ENCODE measurements at places on chromosomes 5 and 9.

- DNase-seq = no peak
Measured at GRCh38 chr9:19424176-19424779, 15.5 kb downstream of the ACER2 start.

DNA sequence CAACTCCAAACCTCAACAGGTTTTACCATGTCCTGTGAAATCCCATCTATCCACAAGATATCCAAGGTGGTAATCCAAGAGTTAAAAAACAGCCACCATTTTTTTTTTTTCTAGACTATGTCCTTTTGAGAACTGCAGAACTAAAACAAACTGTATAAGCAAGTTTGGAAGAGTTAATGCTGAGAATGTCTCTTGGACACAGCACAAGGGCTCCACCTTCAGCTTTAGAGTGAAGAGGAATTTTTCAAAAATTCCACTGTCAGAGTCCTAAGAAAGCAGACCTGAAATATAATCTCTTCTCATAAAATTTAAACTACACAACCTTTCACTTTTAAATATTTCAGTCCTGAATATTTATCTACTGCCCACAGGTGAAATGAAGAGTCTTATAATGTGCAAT is 167.8 kb upstream of the CCNG1 start:
- peak; percentile 52 for DNase-seq

GRCh38 chr9:133950192-133950591 is 41.9 kb downstream of the VAV2 start:
- DNase-seq = no peak

- no peak for DNase-seq
Measured at GRCh38 chr9:137095664-137096517, 9.1 kb downstream of the MAN1B1 start.

GRCh38 chr5:50853151-50853550 is 186.7 kb downstream of the PARP8 start:
- DNase-seq = peak; percentile 42

- no peak for DNase-seq
Measured at GRCh38 chr5:176425138-176425537, 8.8 kb upstream of the CLTB start.

DNA sequence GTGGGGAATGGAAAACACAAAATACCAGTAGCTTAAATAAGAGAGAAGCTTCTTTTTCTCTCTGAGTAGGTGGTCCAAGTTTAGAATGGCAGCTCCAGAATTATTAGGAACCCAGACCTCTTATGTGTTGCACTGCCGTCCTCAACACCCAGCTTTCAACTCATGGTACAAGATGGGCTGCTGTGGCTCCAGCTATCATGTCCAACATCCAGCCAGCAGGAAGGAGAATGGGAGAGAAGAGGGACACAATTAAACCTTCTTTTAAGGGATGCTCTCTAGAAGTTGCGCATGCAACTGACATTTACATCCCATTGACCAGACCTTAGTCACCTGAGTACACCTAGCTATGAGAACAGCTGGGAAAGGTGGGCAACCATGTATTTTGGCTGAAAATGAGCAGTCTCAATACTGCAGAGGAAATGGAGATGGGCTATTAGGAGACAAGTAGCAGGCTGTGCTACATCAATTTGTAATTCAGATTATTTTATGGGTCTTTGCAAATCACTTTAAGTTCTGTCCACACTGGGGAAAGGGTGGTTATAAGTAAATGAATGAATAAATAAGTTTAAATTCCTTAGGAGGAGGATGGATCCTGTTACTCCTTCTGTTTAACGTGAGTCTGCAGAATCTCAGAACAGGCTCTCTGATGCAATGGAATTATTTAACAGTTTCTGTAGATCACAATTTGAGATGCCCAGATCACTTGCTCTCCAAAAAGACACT is 76.1 kb downstream of the SLC28A3 start:
- no peak for DNase-seq

- no peak for DNase-seq
Measured at GRCh38 chr5:33903118-33903517, 11.3 kb upstream of the ADAMTS12 start.

GRCh38 chr5:27568811-27569210 is 530.4 kb upstream of the CDH9 start:
- no peak for DNase-seq

DNA sequence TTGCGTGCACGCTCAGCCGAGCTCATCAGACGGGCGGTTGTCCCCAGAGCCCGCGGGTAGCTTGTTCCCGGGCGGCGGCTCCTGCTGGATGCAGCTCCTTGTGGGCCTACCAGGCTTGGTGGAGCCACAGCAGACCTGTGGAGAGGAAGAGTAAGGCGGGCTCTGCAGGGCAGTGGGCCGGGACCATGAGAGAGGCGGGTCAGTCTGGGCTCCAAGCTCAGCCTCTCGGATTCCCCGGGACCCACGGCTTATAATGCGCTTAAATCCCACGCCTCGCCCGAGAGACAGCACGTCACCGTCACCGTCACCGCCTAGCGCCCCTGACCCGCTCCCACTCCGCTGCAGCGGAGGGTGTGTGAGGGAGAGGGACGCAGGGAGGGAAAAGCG is 1.9 kb upstream of the ANKRD18A start:
- DNase-seq = no peak

- DNase-seq = no peak
Measured at GRCh38 chr5:167348980-167349379, 942.5 kb upstream of the WWC1 start.

DNA sequence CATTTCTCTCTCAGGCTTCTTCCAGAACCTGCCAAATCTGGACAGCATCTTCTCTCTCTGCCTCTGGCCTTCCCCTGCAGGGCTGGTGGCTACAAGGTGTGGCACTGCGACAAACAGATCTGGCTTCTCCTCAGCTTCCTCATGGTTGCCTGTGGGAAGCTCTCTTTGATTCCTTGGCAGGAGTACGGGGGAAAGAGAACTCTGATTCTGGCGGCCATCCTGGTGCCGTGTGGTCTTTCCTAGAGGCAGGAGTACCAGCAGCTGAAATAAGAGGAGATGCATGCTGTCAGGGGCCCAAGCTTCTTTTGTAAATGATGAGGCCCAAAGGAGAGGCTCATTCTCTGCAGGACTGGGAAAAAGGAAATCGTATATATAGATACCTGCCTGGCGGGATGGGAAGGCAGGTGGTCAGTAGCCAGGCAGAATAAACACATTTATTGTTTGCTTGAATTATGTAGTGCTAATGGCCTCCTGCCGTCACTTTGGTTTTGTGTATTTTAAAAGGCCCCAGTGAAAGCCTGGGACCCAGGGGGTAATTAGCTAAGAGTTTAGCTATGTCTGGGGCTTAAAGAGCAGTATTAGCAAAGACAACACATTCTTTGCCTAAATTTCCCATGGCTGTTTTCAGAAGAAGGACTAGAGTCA is at the start of gene CER1:
TSS of gene CER1 (minus strand) at position 343 of the 645 bp plus-strand sequence. CDS start at position 282, 61 bp downstream.
- DNase-seq = no peak

- DNase-seq = no peak
Measured at GRCh38 chr5:115577329-115577728, 24.9 kb downstream of the TICAM2 start.

- DNase-seq = no peak
Measured at GRCh38 chr5:140020601-140021177, 22.4 kb downstream of the NRG2 start.

- DNase-seq = peak; percentile 90
Measured at GRCh38 chr9:91884696-91885687, 65.0 kb downstream of the ROR2 start.

GRCh38 chr5:114243972-114244317 is 117.9 kb upstream of the KCNN2 start:
- DNase-seq = no peak

DNA sequence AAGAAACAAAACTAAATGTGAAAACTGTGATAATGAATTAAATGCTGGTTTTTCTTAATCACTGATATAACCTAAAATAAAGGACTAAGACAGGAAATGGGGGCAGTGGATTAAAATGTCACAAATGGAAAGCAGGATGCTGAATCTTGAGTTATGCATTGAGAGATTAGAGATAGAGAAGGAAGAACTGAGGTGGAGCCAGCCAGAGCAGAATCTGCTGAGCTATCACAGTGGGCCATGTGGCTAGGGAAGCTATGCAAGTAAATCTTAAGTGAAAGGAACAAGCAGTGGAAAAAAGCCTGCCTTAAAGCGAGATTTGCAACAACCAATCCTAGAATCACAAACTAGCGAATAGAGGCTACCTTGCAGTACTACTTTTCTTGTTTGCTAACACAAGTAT is 188.5 kb upstream of the RASA1 start:
- peak; percentile 23 for DNase-seq

DNA sequence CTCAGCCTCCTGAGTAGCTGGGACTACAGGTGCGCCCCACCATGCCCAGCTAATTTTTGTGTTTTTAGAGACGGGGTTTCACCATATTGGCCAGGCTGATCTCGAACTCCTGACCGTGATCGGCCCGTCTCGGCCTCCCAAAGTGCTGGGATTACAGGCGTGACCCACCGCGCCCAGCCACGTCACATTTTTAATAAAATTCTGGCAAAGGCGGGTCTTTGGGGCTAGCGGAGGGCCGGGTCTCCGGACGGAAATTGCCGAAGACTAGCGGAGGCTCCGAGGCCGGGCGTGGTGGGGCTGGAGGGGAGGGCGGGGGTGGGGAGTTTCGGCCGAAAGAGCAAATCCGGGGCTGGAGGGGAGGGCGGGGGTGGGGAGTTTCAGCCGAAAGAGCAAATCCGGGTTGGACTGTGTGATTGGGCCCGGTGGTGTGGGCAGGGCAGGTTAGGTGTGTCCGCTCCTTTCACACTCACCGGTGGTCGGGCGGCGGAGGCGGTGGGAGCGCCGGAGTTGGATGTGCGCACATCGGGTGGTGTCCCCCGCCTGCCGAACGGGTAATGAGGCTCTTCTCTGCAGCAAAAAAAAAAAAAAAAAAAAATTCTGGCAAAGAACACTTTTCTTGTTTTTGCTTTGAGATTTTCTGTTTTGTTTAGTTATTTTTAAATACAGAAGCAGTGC is 27.1 kb downstream of the RUFY1 start:
- DNase-seq = no peak

DNA sequence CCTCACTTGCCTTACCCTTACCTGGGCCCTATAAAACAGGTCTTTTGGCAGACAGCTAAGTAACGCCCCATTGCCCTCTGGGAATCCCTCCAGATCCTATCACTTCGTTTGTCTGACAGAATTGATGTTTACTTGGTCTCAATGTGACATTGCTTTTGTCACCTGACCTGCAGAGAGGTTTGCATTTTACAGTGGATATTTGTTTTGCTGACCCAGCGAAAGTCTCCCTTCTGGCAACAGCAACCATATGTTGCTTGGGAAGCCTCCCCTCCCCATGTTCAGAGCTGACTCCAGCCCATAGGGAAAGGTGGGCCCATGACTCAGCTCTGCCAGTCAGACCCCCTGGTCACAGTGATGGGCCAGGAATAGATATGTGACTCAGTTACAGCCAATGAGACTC is 54.0 kb upstream of the LARP1 start:
- no peak for DNase-seq

GRCh38 chr9:126504086-126504976 is 109.4 kb upstream of the LMX1B start:
- no peak for DNase-seq

DNA sequence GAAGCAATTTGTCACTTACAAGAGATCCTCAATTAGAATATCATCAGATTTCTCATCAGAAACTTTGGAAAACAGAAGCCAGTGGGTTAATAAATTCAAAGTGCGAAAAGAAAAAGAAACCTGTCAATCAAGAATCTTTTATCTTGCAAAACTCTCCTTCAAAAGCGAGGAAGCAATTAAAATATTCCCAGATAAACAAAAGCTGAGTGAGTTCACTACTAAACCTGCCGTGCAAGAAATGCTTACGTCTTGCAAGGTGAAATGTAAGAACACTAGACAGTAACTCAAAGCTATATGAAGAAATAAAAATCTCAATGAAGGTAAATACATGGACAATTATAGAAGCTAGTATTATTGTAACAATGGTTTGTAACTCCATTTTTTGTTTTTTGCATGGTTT is 62.8 kb upstream of the IL33 start:
- no peak for DNase-seq

- DNase-seq = peak; percentile 75
Measured at GRCh38 chr9:109574061-109574882, 76.2 kb upstream of the PTPN3 start.

DNA sequence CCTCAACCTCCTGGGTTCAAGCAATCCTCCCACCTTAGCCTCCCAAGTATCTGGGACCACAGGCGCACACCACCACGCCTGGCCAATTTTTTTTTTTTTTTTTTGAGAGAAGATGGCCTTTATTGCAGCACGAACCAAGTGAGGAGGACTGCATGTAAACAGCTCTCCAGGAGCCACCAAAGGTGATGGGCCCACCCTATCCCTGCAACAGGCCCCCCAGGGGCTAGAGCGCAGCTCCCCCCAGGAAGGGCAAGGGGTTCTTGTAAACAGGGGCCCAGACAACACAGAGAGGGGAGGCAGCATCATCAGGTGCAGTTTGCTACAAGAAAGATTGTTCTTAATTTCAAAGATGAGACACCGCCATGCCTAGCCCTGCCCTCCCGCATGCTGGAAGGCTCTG is 12.6 kb upstream of the EGR1 start:
- no peak for DNase-seq

GRCh38 chr9:5633243-5633642 is 4.3 kb downstream of the RIC1 start:
- DNase-seq = no peak

DNA sequence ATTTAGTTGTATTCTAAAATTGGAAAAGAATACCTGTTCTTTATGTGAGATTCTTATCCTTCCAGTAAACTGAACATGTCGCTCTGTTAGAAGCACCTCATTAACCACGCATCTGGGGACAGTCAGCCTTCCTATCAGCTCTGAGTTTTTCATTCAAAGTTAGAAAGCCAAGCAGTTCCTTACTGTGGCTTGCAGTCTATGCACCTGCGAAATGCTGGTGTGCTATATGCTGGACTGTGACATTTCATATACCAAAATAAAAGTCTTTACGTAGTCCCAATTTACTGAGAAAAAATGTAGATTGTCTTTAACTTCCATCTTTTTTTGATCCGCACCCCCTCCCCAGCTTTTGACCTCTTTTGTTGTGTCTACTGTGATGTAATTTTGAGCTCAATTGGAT is 4.3 kb downstream of the ANP32B start:
- no peak for DNase-seq

GRCh38 chr5:36915653-36916052 is 39.1 kb downstream of the NIPBL start:
- DNase-seq = peak; percentile 11

DNA sequence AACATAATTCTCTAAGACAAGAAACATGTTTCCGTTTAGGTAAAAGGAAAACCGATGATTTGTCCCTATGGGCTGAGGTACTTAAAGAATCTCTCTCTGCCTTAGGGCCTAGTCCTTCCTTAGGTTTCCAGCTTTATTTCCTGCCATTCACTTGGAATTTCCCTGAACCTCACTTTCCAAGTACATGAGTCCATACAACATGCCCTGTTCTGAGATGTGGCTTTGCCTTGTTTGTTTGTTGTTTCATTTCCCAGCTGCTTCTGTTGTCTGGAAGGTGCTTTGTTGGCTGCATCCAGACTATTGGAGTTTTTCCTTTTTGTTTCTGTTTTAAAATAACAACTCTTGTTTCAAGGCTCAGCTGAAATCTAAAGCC is 95.2 kb downstream of the ALDH1A1 start:
- no peak for DNase-seq

DNA sequence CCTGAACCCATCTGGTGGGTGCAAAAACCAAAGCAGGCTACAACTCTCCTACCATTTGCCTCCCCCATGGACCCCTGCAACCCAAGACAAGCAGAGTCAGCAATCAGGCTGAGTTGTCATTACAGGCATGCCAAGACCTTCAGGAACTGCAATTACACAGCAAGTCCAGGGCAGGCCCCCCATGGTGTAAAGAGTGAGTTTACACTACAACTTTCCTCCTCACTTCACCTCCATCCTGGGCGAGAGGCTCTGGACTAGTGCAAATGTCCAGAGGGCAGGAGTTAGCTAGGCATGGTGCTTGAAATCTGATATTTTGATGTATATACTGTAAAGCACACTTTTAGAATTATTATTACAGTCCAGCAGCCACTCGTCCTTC is 7.0 kb upstream of the P4HA2 start:
- DNase-seq = no peak

All from umbilical cord (tissue), 2 donors.